ENCODE measurements at places on chromosomes 4 and X. TPM values are rescaled to one million over a fixed set of nuclear protein-coding genes. Genes with fewer than 3 reads are reported as not detected.

GRCh38 chr4:140308366-140309123 is 64.9 kb upstream of the SCOC start:
- DNase-seq: peak; percentile 21

DNA sequence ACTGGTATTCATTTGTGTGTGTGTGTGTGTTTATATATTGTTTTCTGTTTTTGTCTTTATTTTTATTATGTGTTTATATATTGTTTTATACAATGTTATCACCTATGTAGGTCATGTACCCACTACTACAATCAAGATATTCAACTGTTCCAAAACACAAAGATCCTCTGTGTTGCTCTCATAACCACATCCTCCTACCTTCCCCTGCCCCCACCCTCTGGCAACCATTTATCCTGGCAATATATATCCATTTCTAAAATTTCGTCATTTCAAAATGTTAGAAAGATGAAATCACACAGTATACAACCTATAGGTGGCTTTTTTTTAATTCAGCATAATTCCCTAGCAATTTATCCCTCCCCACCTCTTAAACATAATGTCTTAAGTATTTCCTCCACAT is 18.8 kb upstream of the RPL34 start:
- DNase-seq: no peak

Gene FAM9B
- total RNA-seq: not detected

DNA sequence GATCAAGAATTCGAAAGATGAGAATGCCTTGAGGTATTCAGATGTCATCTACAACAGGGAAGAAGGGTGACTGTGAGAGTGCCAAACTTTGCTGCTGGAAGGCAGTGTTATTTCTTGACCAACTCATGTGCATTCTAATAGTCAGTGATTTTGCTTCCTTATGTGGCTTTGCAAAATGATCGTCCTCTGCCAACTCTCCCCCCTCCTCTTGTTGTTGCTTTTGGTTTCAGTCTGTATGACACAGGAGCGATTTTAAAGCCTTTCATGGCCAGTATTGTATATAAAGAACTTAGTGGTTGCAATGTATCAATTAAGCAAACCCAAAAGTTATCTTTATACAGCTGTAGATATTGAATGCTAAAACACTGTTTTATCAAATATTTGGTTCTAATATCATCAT is 379.1 kb downstream of the IL1RAPL1 start:
- no peak for DNase-seq

DNA sequence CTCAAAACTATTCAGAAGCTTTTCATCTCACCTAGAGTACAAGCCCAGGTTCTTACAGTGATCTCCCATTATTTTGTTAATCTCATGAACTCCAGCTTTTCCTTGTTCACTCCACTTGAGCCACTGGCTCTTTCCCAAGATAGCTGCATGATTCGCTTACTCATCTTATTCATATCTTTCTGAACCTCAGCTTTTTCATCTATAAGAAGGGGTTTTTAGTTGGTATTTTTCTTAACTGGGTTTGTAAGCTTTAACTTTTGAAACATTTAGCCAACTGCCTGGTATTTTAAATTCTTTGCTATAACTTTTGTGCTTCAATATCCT is 24.0 kb downstream of the GIMD1 start:
- no peak for DNase-seq

GRCh38 chrX:15866147-15866546 is 11.5 kb upstream of the AP1S2 start:
- DNase-seq: no peak

Data from transverse colon (tissue), 4 donors.